ENCODE measurements at places on chromosomes 16 and 17.

- no peak for DNase-seq
Measured at GRCh38 chr17:55962951-55963401, 190.3 kb upstream of the ANKFN1 start.

- DNase-seq = no peak
Measured at GRCh38 chr17:67145183-67145805, 99.7 kb downstream of the HELZ start.

- no peak for DNase-seq
Measured at GRCh38 chr17:17132746-17133145, 73.4 kb downstream of the PLD6 start.

DNA sequence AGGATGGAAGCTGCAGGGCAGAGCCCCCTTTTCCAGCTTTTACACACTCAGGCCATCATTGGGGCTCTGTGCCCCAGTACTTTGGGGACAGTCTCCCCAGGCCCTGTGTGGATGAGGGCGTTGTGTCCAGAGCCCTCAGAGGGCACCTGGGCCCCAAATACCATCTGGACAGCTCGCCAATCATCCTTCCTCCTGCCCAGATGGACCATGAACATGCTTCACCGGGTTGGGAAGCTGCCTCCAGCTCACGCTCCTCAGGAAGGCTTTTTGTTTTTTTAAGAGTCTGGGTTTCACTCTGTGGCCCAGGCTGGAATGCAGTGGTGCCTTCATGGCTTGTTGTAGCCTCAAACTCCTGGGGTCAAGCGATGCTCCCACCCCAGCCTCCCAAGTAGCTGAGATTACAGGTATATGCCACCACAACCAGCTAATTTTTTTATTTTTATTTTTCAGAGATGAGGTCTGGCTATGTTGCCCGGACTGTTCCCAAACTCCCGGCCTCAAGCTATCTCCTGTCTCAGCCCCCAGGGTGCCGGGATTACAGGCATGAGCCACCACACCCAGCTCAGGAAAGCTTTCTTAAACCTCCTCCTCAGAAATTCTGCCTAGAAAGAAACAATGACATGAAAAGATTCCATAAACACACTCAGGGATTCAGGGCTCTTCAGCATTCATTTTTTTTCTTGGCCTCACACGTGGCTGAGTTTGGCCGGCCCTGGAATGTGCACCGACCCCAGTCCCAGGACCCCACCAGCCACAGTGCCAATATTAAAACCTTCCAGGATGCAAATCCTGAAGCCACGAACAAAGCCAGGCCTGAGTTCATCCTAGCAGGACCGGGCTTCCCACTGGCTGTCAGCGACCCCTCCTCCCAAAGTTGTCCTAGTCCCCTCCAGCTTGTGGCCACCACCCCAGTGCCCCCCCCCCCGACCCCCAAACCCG is 27.4 kb upstream of the ZNF423 start:
- DNase-seq = no peak

DNA sequence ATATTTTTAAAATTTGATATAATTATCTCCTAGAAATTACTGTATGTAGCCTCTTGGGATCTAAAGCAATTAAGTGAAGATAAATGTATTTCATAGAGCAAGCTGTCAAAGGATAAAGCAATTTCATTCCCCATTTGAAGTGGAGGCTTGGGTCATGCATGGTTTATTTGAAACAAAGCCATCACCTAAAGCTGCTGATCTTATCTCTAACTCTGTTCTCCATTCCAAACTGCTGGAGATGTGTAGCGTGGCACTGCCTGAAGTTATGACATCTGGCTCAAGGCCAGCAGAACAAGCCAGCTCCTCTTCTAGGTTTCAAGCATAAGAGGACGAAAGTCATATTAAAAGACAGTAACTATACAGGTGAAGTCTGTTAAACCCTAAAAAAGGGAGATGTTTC is 83.9 kb downstream of the HIC1 start:
- no peak for DNase-seq

- no peak for DNase-seq
Measured at GRCh38 chr17:61294777-61295176, 104.9 kb upstream of the TBX2 start.

DNA sequence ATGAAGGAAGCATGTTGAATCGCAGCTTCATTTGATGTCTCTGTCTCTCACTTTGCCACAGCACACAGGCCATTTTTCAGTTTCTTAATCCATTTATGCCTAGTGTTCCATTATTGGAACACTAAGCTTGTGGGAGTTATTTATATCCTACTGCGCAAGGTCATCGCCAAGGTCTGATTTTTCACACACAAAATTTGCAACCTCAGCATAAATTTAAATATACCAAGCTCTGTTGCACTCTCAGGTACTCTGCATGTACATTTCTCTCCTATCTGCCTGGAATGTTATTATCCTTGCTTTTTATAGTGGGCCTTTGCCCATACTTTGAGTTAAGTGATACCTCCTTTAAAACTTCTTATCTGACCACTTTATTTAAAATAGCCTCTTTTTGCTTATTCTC is 519.2 kb upstream of the TOM1L1 start:
- DNase-seq = no peak

GRCh38 chr17:63333869-63334268 is 112.2 kb downstream of the CYB561 start:
- DNase-seq = no peak

- no peak for DNase-seq
Measured at GRCh38 chr17:70166615-70167014, 2.7 kb upstream of the KCNJ2 start.

- DNase-seq = no peak
Measured at GRCh38 chr16:1863681-1864460, 8.1 kb downstream of the MEIOB start.

Measured in NCI-H1092 (cell line).